ENCODE measurements at places on chromosomes 2 and 18.

DNA sequence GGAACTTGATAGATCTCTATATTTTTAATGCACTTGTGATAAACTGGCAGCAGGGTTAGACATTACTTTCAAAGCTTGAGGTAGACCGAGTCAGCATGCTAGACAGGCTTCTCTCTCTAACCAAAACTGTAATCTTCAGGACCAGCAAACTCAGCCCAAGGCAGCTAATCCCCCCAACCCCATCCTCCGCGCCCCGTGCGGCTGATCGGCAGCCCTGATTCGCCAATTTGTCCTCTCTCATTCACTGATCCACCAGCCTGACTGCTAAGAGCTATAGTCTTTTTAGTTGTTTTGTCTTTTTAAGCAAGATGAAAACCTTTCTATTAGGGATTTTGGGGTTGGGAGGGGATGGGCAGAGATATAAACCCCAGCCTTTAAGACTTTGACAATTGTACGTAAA is 20.7 kb downstream of the ASPRV1 start:
- no peak for DNase-seq

- DNase-seq: no peak
Measured at GRCh38 chr2:238563551-238563950, 136.8 kb downstream of the ASB1 start.

DNA sequence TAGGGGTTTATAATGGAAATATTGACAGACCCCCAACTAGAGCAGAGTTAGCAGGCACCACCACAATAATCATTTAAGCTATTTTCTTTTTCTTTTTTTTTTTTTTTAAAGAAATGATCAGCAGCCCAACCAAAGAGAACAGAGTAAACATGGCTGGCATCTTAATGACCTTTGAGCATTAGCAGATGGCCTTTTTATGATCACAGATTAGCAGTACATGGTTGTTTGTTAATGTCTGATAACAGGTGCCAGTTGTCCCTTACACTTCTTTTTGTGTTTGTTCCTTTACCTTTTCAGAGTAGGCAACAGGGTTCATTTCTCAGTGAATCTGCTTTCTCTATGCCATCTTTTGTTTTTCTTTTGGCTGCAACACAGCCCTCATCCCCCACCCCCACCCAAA is 747.0 kb downstream of the BCL11A start:
- no peak for DNase-seq

DNA sequence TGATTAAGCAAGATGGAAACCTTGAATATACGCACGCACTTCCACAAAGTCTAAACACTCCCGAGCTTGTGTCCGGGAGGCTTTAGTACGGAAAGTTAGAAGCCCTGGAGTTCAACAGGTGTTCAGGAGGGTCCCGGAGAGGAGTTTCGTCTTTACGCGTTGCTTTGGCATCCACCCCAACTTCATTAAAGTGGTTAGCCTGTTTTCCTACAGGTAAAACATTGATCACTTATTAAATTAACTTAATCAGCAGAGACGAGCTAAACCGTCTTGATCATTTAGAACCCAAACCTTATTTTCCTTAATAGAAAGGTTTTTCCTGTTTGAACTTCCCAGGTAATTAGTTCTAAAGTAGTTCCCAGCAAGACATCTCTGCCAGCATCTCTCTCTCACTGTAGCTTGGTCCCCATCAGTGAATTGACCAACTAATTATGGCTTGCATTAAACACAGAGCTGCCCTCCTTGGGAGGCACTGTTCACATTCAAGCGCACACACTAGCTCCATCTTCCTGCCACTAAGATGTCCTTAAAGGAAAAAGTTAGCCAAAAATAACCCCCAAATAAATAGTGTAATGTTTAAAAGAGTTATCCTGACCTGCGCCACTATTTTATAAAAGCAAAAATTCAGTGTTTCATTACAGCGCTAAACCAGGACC is 1.4 kb downstream of the NPAS2 start:
- no peak for DNase-seq

- no peak for DNase-seq
Measured at GRCh38 chr18:48545757-48546321, 7.0 kb downstream of the CTIF start.

DNA sequence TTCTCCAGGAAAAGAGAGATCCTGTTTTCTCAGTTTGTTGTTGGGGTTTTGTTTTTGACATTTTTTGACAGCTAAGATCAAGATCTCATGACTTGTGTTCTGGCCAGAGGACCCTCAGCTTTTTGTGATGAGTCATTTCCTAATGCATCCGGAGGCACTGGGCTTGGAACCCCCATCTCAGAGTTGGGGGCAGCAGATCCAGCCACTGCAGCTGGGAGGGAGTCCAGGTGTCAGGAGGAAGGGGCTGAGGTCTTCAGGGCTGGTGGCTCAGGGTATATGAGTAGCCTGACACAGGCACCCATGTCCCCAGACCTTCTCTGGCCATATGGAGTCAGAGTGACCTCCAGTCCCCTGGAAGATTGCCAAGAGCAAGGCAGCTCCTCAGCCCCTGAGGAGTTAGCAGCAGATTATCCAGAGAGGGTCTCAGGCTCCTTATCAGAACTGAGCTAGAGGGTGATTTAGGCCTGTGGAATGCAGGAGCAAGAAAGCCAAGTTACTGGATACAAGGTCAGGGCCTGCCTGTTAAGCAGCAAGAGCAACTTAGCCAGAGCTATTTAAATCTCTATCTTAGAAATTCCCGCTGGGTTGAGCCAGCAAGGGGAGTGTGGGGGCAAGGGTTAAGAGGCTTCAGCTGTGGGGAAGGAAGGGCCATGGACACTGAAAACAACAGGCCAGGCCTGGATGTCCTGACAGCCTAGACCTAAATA is 62.4 kb downstream of the TANC1 start:
- no peak for DNase-seq

GRCh38 chr2:23323917-23324680 is 60.9 kb upstream of the KLHL29 start:
- DNase-seq: no peak

GRCh38 chr2:1619556-1619955 is 124.8 kb downstream of the PXDN start:
- DNase-seq: no peak

DNA sequence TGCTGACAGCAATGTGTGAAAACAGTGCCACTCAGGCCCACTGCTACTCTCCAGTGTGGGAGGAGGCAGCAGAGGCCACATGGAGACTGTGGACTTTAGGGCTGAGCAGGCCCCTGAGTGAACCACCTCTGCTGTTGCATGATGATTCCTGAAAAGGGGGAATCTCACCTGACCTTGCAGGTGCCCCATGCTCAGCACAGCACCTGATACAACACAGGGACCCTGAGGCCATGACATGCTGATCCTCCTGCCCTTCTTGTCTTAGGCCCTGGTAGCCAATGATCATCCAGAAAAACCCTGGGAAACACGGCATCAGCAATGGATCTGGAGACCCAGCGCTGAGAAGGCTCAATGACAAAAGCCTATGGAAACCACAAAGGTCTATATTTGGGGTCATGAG is 446.8 kb upstream of the MYT1L start:
- DNase-seq: no peak

DNA sequence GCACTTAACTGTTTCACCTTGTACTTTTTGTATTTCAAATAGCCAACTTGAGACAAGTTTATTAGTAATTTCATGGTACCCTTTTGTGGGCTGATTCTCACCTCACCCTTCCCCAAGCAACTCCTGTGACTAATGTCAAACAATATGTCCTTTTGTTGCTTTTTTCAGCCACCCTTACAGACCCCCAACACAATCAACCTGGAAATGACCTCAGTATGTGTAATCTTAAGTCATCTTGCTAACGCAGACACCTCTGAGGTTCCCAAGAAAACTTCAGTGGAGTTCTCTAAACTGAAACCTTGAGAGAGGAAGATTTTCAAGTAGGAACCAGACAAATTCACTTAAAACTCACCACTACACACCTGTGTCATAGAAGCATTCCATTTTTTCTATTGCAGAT is 69.5 kb downstream of the KYNU start:
- no peak for DNase-seq

GRCh38 chr18:45049578-45050319 is 369.1 kb downstream of the SETBP1 start:
- no peak for DNase-seq

- DNase-seq: no peak
Measured at GRCh38 chr2:189862751-189863150, 78.5 kb downstream of the PMS1 start.

DNA sequence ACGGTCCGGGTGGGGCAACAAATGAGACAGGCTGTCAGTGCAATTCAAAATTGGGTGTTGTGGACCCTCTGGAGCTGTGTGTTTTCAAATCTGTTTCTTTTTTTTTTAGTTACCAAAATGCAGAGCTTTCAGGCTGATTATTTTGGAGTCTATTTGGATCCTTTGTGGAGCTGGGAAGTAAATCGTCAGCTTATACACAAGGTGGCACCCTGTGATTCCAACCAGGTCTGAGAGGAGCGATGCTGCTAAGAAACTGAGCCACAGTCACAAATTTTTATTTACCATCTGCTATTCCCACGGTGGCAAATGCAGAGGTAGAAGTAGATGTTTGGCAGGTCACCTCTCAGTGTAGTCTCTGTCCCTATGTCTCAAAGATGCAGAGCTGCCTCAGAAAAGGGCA is 3.8 kb upstream of the EPC2 start:
- DNase-seq: no peak

DNA sequence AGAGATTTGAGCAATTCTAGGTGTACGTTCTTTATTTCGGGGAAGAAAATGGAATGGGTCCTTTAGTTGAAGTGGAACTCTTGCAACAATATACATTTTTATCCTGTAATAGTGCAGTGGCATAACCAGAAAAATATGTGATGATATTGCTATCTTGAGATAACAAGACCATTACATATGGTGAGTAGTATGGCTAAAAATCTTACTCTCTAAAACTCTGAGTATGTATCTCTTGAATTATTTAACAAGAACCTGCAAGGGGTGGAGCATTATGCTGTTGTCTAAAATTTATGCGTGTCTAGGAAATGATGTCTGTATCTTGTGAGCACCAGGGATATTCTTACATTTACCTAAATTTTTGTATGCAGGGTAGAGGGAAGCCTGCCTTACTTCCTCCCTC is 68.4 kb upstream of the SLC4A10 start:
- DNase-seq: no peak

DNA sequence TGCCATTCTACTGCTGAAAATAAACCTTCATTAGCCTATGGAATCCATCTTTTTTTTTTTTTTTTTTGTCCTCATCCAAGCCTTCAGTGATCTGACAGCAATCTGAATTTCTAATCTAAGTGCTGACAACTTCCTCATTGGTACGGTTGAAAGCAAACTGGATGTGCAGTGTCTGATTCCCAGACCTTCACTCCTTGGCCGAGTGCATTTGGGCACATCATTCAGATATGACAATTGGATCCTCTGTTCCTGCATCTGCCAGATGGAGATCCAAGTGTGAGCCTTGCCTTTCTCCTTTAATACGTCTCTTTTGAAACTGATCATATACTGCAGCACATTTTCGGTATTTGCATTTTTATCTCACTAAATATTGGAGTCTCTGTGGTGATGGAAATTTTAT is 713.1 kb downstream of the DCDC2C start:
- DNase-seq: no peak

GRCh38 chr2:29066997-29067605 is 7.2 kb downstream of the PCARE start:
- DNase-seq: no peak

DNA sequence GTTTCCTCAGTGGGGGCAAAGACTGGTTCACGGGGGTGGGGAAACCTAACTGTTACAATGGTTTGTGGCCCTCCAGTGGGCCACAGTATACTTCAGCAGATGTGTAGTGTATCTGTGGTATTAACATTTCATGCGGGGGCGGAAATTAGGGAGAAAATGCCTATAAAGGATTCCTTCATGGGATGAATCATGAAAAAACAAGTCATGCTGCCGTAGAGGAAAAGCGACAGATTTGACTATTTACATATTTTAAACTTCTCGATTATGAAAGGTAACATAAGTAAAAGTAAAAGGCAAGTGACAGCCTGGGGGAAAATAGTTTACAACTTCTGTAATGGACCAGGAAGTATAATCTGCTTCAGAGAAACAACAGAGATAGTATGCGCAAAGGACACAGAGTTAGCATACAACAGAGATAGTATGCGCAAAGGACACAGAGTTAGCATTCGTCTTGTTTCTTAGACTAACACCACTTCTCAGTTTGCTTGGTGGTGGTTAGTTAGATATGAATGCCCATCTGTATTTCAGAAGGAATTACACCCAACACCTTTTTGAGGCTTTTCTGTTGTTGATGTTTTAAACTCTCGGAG is 41.1 kb downstream of the MRPS9 start:
- DNase-seq: no peak

- DNase-seq: no peak
Measured at GRCh38 chr2:133360882-133361281, 207.4 kb downstream of the NCKAP5 start.

GRCh38 chr2:6986301-6986911 is 69.2 kb downstream of the RNF144A start:
- no peak for DNase-seq

DNA sequence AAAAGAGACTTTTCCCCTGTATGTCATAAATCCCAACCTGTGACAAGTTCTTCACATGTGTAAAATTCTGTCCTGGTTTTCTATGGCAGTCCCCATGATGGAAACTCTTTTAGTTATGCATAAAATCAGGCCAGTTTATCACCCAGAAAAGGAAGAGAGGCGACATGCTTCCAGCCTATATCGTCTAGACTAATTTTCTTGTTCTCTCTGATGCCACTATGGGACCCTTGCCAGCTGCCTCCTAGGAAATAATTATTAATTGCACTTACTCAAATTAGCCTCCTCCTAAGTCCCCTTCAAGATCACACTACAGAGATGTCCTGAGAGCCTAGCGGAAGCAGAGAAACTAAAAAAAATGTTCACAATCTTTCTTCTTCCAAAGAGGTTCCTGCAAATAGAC is 722.4 kb downstream of the NRXN1 start:
- no peak for DNase-seq

- no peak for DNase-seq
Measured at GRCh38 chr18:74899554-74899953, 301.9 kb downstream of the ZNF407 start.

DNA sequence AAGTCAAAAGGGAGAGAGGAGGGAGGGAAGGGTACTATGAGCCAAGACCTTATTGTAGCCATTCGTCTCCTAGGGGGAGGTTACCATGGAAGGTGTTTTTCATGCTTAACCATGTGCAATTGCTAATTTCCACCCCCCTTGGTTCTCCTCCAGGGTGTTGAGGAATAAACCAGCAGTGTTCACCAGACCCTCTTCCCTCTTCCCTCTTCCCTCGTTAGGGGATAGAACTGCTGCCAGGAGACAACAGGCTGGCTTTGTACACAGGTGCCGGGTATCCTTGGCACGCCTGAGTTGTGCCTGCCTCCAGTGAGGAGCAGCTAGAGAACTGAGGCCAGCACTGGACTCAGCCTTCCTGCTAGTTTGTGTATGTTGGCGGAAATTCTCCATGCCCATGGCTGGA is 41.1 kb upstream of the ARL5A start:
- DNase-seq: no peak

DNA sequence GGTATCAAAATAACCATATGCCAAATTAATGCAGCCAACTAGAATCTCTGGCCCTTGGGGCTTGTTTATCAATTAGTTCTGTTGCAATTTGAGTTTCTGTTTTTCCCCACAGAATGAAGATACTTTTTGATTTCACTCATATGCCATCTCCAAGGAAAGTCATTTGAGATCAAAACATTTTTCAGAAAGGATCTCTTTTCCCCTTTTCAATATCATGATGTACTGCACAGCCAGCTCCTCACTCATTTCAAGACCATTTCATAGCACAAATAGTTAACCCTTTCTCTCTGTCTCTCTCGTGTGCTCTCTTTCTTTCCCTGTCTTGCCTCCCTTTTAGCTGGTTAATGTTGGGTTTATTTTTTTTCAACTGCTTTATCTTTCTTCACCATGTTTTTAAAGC is 387.3 kb downstream of the STK39 start:
- peak; percentile 65 for DNase-seq

Data from activated CD4-positive, alpha-beta T cell treated with anti-CD3 and anti-CD28 coated beads, Interleukin-10, Interleukin-2, amounts not matched to agents 100 ng/mL and 50 ng/mL, durations not matched to agents 16 hours and 8 hours (primary cell).